ENCODE measurements at places on chromosomes 1 and 21. TPM values are rescaled to one million over a fixed set of nuclear protein-coding genes. Genes with fewer than 3 reads are reported as not detected.

DNA sequence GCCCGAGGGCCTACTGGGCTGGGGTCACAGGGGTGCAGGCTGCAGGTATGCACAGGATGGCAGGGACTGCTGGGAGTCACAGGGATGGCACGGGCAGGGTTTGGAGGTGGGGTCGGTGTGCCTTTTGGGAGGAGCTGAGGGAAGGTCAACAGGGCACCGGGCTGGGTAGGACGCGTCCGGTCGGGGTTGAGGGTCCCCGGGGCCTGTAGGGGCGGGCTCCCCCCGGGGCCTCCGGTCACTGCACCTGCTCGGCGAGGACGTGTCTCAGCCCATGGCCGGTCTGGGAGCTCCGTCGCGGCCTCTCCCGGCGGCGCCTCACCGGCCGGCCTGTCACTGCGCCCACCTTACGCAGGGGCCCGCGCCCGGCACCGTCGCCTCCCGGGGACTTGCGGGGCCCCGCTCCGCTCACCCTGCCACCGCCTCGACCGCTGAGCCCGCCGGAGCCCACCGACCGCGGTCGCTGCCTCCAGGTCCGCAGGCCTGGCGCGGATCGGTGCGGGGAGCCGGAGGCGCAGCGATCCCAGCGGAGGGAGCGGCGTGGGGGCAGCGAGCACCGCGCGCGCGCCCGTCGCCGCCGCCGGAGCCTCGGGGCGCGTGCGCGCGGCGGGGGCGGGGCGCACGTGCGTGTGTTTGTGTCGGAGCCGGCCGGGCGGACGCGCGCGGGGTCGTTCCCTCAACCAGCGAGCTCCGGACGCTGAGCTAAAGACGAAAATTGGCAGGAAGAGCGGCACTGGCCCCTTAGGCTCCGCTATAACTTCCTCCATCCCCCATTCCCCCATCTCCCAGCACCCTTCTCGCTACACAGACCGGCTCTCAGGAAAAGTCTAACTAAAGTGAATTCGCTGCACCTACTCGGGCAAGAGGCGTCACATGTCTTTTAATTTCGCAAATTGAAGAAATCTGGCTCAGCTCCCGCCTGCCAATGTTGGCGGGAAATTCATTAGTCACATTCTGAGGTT lies at the start of gene AMIGO1:
TSS of gene AMIGO1 (minus strand) at position 552 of the 959 bp plus-strand sequence. CDS start 815 bp downstream, outside the sequence.
- peak; percentile 87 for DNase-seq

DNA sequence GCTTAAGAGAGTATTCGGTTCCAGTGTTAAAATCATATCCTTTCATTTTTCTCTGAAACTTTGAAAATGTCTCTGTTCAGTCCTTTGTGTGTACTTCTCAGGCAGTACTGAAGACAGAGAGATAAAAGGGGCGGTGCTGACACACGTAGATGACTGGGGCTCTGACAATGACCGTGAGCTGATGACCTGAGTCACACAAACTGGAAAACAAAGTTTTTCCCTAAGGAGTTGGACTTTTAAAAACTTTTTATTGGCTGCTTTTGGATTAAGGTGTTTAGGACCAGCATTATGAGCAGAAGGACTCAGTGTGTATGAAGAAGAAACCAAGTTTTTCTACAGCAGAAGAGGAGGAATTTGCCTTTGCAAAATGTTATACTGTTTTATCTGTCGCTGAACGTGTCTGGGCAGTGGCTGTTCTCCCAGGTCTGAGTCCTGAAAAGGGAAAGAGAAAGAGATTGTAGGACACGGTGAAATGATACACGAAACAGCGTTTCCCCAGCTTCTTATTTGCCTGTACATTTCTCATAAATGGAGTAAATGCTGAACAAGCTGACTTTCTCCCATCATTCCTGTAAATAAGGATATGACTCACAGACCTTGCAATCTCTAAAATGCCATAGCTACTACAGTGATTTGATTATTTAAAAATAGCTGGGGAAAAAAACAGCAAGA lies 51.5 kb downstream of the MAP3K7CL start:
- peak; percentile 58 for DNase-seq

GRCh38 chr21:15015622-15016471 lies 49.0 kb downstream of the NRIP1 start:
- no peak for DNase-seq

GRCh38 chr1:225534135-225534534 lies 106.3 kb upstream of the LBR start:
- DNase-seq: no peak

DNA sequence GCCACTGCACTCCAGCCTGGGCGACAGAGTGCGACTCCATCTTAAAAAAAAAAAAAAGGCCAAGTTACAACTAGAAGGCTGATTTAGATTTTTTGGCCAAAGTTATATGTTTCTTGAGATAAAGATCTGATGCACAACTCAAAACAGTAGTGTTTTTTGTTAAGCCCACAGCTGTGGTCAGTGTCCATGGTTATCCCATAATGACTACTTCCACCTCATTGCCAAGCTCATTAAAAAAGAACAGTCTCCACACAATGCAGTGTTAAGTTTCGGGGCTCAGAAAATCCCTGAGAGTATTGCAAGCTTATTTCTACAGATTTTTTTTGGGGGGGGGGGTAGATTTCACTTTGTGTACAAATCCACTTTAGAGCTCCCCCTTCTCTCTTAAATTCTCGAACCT lies 120.5 kb downstream of the RUNX1 start:
- no peak for DNase-seq

ZNF648 gene
- 0.04 TPM for total RNA-seq

GRCh38 chr1:65881067-65881594 lies 88.4 kb downstream of the PDE4B start:
- no peak for DNase-seq

DNA sequence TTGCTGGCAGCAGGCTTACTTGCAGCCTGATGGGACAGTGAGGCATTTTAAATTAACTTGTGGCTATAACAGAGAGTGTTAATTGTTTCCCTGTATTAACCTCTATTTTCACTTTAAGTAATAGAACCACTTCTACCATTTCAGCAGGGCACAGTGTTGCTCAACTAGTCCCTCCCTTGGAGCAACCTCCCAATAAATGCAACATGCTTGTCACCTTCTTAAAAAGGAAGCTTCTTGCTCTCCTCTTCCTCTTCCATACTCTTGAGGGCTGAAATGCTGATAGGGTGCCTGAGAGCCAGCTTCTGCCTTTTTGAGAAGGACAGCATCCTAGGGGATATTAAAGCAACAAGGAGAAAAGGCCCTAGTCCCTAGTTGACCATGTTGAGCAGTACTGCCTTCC lies 52.1 kb downstream of the C4BPA start:
- peak; percentile 14 for DNase-seq

GRCh38 chr1:10728595-10729410 lies 67.6 kb downstream of the CASZ1 start:
- peak; percentile 47 for DNase-seq

- DNase-seq: peak; percentile 5
Measured at GRCh38 chr1:218166268-218166945, 118.7 kb upstream of the RRP15 start.

DNA sequence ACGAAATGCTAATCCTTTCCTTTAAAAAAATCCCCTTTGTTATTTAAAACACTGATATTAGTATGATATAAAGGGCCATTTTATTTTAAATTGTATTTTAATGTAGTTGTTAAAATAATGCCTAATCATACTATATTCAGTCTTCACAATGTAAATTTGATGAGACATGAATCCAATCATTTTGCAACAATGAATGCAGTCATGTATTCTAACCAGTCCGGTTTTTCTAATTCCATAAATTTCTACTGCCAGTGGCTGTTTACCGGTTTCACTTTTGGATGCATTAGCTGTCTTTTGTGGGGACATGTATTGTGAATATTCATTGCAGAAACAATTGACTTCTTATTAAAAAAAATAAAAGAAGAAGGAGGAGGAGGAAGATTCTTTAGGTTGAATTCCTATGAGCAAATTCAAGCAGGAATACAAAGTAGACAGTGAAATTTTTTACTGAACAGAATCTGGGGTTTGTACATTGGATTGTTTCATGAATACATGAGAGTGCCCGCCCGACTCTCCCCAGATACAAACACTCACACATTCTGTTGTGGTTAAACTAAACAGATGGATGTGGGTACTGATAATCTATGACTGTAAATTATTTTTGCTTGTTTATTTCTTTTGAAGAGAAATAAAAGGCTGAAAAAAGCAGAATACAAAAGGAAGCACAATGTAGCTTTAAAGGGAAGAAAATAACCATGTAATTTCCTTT lies 624.8 kb upstream of the PTBP2 start:
- no peak for DNase-seq

DNA sequence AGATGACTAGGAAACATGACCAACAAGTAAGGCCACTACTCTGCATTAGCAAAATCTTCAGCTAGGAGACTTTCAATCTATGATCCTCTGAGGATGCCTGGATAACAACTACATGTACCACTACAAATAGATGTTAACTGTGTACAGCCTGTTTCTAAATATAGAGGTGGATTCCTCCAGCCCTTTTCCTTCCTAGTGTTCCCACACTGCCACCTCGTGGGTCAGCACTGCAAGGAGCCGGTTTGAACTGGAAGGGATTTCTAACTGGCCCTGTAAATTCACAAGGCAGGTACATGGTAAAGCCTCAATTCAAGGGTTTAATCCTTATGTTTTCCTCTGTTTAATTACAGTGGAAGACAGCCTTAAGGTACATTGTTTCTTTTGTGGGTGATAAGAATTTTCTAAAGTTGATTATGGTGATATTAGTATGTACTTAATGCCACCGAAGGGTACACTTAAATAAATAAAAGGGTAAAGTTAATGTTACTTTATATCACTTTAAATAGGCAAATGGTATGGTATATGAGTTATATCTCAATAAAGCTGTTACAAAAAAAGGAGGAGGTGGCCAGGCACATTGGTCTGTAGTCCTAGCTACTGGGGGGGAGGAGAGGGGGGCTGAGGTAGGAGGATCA lies 14.4 kb downstream of the SMYD3 start:
- DNase-seq: peak; percentile 83

- peak; percentile 41 for DNase-seq
Measured at GRCh38 chr1:78490861-78491450, at the start of gene PTGFR. TSS of gene PTGFR (plus strand) at chr1:78490974. CDS start at chr1:78492744, 1,770 bp downstream.

GRCh38 chr1:22849770-22850169 lies 122.9 kb downstream of the LACTBL1 start:
- no peak for DNase-seq

CLCNKA gene
- 0.27 TPM for total RNA-seq

GRCh38 chr1:206555473-206555935 lies 48.2 kb downstream of the RASSF5 start:
- no peak for DNase-seq

GRCh38 chr1:190140644-190141043 lies 337.0 kb downstream of the BRINP3 start:
- peak; percentile 43 for DNase-seq

DNA sequence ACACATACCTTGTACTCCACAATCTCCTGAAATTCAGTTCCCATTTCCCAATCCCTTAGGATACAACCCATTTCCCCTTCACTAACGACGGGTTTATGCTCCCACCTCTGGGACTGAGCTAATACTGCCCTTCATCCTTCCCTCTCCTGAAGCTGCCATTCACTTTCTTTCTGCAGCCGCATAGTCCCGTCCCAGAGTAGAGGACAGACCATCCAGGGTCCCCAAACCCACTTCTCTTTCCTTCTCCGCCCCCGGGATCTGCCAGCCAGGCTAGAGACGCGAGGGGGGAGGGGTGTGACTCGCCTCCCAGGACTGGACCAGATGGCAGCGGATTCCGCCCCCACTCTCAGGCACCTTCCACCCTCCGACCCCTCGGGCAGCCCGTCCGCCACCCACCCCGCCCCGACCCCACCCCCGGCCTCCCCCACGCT lies 679 bp downstream of the ABL2 start:
- peak; percentile 48 for DNase-seq

VSIG8 gene
- total RNA-seq: not detected
